ENCODE measurements at places on chromosomes 12 and 14.

- DNase-seq = no peak
Observed at GRCh38 chr14:74571441-74571841, 40.6 kb downstream of the LTBP2 start.

GRCh38 chr12:104738776-104739642 lies 219.1 kb downstream of the SLC41A2 start:
- no peak for DNase-seq

DNA sequence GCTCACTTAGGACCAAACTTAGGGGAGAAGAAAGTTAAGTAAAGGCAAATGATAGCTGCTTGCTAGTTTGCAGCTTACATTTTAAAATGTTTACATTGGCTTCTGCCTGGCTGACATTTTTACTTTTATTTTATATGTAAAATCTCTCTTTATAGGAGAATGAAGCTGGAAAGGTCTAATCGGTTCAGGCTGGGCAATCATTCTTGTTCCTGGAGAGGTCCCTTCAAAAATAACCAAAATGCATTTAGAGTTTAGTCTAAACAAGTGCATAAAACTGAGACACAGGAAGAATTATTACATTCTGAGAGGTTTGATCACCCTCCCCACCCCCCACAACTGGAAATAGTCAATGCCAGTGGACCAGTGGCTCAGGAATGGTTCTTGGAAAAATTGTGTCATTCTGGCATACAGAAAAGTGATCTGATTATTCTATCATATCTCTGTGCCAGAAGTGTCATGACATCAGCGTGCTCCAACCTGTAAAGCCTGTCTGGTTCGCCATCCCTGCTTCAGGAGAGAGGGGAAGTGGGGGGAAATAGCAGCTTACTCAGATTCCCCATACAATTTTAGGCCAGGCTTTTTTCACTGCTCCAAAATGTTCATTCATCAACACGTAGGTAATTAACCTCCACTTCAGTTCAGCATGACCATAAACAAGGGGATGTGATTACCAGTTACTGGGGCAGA lies 4.2 kb downstream of the PRICKLE1 start:
- no peak for DNase-seq

GRCh38 chr12:100610666-100611430 lies 37.4 kb downstream of the GAS2L3 start:
- no peak for DNase-seq

DNA sequence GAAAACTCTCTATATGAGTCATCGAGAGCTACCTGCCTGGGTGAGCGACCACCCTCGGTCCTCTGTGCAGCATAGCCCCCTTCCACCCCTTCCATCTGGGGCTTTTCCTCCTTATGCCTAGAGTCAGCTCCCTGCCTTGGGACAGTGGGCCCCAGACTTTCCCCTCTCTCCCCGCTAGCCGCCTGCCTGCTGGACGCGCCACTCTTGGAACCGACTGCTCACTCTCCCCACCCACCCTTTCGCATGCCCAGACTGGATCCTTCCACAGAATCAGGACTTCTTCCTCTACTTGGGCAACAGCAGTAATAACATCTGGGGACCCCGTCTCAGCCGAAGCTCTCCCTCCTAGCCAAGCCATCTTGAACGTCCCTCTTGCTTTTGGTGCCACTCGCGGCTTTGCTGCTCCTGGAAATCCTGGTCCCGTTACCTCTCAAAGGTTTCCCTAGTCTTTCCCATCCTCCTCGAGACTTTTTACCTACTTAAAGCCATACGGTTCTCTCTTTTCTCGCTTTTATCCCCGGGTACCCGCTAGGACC lies 671 bp downstream of the ESYT1 start:
- DNase-seq = no peak

DNA sequence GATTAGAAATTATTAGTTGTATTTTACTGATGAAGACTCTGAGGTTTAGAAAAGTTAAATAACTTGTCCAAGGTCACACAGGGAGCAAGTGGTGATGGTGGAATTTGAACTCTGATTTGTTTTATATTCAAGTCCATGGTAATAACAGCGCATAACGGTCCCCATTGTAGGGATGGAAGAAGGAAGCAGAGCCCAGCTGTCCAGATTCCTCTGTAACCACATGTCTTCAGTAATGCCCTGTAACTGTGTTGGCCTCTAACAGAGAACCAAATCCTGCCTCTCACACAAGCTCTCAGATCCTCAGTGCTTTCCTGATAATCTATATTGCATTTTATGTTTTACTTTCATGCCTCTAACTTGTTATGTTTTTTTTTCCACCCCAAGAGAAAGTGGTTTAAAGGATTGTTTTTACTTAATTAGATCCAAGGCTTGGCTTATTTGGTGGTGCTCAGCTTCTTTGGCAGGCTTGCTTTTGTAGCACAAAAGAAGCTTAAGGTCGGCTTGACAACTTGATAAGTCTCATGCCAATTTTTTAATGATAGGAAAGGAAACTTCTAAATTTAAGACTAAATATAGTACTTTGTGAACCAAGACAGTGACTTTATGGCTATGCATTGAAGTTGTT lies 105.1 kb upstream of the SEL1L start:
- no peak for DNase-seq

- no peak for DNase-seq
Observed at GRCh38 chr14:64790478-64790877, 86.3 kb downstream of the PLEKHG3 start.

GRCh38 chr12:102687523-102687922 lies 207.2 kb upstream of the IGF1 start:
- no peak for DNase-seq

DNA sequence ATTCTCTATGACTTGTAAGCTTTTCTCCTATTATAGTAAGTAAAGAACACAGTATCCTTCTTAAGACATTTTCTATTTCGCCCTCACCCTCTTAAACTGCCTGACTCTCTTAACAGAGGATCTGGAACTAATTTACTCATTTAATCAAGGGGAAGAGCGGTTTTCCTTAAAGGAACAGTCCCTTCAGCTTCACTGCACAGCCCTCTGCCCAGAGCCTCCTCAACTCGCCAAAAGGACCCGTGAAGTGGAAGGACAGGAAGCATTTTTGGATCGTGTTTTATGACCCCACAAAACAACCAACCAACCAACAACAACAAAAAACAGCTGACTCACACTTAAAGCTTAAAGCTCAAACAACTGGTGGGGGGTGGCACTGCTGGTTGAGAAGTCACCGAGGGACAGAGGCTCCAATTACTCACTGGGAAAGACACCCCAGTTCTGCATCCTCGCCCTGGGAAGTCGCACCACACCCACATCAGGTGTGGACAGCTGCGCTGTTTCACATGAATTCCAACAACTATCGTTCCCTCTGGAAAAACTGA lies 35.7 kb downstream of the NID2 start:
- DNase-seq = no peak

DNA sequence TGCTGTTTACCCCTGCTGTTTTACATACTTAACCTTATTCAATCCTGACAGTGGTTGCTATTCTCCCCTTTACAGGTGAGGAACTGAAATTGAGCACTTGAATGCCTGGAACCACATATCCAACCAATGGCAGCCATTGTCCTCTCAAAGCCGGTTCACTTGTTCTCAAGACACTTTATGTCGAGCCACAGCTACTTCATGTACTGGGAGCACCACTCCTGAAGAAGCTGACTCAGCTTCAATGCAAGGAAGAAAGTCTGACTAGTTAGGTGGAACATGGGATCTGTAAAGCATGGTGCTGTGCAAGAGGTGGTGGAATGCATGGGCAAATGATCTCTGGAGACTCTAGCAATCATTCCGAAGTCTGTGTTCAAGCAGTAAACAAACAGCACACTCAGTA lies 113.9 kb upstream of the CPM start:
- no peak for DNase-seq

DNA sequence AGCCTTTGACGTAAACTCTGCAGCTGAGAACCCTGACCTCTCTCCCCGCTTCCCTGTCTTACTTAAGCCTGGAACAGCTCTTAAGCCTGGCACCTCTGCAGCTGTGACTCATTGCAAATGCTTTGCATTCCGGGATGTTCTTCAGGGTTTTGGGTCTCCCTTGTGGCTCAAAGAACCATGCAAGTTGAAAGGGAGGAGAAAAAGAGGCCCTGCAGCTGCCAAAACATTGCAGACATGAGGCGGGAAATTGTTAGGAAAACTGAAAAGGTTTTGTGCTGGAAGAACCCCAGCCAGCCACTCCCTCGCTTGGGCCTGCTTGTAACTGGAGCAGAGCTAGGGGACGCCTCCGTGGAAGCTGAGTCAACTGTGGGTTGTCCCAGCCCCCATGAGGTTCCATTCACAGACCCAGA lies 60.2 kb upstream of the FERMT2 start:
- no peak for DNase-seq

DNA sequence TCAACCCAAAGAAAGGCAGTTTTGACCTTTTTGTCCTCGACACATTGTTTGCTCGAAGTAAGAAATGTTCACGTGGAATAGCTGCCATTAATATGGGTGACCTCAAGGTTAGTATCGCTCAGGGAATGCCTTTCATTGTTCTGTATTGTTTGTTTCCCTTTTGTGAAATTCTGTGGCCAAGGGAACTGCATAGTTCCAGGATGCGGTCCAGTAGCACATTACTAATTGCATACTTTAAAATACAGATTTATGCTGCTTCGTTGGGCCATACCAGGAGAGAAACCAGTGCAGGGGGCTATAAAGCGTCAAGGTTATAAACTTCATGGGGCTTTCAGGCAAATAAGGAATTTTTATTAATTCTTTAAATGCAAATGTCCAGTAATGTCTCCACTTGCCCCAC lies 73.3 kb upstream of the USP44 start:
- no peak for DNase-seq

DNA sequence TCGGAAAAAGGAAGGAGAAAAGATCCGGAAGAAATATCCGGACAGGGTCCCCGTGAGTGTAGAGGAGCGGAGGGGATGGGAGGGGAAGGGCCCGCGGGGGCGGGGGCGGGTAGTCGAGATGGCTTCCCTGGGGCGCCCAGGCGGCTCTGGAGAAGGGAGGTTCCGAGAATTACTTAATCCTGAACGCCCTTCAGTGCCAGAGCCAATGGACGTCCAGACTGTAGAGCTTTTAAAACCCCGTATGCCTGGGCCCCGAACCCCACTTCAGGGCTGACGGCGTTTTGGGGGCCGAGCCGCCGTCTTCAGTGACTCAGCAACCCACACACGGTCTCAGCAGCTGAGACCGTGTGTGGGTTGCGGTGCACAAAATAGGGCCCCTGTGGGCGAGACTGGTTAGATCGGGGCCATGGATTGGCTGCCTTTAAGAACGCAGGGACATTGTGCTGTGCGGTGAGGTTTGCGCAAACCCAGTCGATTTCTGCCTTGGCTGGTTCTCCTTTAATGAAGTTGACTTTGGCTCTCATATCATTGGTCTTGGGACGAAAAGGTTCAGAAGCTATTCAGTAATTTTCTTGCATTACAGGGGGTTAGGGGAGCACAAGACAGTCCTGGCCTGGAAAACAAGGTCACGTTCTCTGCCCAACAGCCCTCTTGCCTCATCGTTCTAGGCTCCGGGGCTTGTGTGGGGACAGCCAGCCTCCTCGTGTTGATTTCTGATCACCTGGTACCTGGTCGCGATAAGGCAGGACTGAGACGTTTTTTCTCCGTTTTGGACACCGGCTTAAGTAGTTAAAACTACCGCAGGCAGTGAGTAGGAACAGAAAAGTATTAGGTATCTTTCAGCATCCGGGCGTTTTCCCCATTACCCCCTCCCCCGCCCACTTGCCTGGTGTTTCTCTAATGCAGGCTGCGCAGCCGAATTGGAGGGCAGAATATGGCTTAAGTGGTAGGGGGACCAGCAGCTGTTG lies 775 bp downstream of the GABARAPL1 start:
- DNase-seq = peak; percentile 87

DNA sequence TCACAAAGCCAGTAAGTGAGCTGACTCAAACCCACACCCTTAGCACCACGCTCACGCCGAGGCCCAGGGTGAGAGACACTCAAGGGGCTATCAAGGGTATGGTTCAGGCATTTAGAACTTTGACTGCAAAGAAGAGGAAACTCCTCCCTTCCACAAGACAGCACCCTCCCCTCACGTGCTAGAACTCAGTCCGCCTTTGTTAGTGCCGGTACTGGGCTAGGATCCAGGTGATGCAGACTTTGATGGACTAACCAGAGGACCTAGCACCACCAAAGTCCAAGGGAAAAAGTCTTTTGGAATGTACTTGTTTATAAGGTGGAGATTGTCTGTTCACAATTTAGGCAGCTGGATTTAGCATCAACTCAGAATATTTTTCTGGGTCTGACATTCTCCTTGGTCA lies 33.7 kb downstream of the VWF start:
- no peak for DNase-seq

GRCh38 chr14:43019826-43020225 lies 1413.2 kb downstream of the LRFN5 start:
- no peak for DNase-seq

DNA sequence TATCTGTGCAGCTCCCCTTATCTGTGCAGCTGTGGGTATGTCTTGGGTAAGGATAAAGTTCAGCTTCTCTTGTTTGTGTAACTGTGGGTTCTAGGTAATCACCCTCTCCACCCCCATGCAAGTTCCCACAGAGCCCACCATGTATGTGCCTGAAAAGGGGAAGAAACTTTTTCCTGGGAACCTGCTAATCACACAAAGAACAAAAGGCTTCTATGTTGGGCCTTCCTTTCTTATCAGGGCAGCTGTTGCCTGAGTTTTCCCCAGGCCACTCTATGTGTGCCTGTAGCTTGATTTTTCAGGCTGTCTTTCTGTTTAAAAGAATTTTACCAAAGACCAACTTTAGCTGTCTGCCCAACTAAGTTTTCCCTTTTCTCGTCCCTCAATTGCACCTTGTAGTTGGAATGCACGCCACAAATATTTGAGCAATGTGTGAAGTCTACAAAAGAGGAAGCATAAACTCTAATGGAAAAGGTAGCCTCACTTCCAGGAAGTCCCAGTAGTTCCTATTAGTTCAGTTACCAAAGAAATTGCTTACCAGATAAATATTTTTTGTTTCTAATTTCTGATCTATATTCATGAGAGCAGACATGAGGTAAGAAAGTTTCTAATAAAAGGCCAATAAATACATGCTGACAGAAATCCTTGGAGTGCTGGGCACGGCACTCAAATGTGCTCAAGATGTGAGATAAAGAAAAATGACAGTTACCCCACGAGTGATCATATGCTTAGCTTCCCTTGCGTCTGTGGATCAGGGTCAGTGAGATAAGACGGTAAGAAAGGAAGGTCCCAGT lies 2.7 kb upstream of the GALC start:
- DNase-seq = no peak
